Smooth muscle cell of bladder (primary cell): ENCODE measurements at places on chromosomes 3 and 15. TPM values are rescaled to one million over a fixed set of nuclear protein-coding genes. Genes with fewer than 3 reads are reported as not detected.

The CHRM5 gene
- under 0.01 TPM in 2 replicates for total RNA-seq

The NKTR gene
- total RNA-seq = 40.0 and 42.5 TPM in 2 replicates

The CHRNA3 gene
- not detected in 2 replicates for total RNA-seq

The RARB gene
- total RNA-seq = 4.4 and 10.3 TPM in 2 replicates

The EIF5A2 gene
- total RNA-seq = 13.4 and 15.7 TPM in 2 replicates

The SLC4A7 gene
- total RNA-seq = 121 and 183 TPM in 2 replicates

The GCHFR gene
- 3.2 and 5.0 TPM in 2 replicates for total RNA-seq

The GOLGA8G gene
- under 0.01 TPM in 1 of 2 replicates, not detected in the other for total RNA-seq

The MEGF11 gene
- total RNA-seq = not detected in 2 replicates

The FSTL1 gene
- 887 and 1,090 TPM in 2 replicates for total RNA-seq

The STRC gene
- total RNA-seq = not detected in 2 replicates

The PRRT3 gene
- 1.6 and 2.1 TPM in 2 replicates for total RNA-seq

The PLA2G4B gene
- 0.71 and 0.92 TPM in 2 replicates for total RNA-seq

The AGTR1 gene
- 1.3 and 2.9 TPM in 2 replicates for total RNA-seq

The CLDN11 gene
- total RNA-seq = 563 and 624 TPM in 2 replicates

The GRIP2 gene
- 0.55 and 0.71 TPM in 2 replicates for total RNA-seq

The LAMB2 gene
- 458 and 626 TPM in 2 replicates for total RNA-seq

The SAMMSON gene
- not detected in 2 replicates for total RNA-seq
